Fibroblast of skin of left biceps (primary cell): ENCODE measurements at places on chromosomes 11 and 22.

GRCh38 chr22:35921044-35921443 is 107.6 kb downstream of the RBFOX2 start:
- no peak for DNase-seq

DNA sequence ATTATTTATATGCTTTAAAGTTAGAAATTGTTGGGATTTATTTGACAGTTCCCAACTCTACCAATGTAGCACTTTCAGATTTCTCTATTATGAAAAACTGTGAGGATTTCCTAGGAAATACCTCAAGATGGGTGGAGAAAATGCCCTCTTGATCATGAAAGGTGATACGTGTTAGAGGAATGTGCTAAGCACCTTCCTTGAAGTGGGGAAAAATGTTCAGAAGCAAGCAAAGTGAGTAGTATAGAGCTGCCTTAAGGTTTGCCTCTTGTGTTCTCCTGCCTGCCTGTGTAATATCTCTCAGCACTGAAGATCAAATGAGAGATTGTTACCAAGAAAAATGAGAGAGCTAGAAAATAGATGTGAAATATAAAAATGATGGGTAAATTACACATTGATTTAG is 58.2 kb downstream of the YAP1 start:
- no peak for DNase-seq

GRCh38 chr22:27740202-27740748 is 61.3 kb downstream of the MN1 start:
- no peak for DNase-seq

GRCh38 chr11:86865436-86865835 is 65.1 kb downstream of the PRSS23 start:
- no peak for DNase-seq

- DNase-seq = peak; percentile 44
Measured at GRCh38 chr22:36856121-36856791, 4.5 kb upstream of the NCF4 start.

DNA sequence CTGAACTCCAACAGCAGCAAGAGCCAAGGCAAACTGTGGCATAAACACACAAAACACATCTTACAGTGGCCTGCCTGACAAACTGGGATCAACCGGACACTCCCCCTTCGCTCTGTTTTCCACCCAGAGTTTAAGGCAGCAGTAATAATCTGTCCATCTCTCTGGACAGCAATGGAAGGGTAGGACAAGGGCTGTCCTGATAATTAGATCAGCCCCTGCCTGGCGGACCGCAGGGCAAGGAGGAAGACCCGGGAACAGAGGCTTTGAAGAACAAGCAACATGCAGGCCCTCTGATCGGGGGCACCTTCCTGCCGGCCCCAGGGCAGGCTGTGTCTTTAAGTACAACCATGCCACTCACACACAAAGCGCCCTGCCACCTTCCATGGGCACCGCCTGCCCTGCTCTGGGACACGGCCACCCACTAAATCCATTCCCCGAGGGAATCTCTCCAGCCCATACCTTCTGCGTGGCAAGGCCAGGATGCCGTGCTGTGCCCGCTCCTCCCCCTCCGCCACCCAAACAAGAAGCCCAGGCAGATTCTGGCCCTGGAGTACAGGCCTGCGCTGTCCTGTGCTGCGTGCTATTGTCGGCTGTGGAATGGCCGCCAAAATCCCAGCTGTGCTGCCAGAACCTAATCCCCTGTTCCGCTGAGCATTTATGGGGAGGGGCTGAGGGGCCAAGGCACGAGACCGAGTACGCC is 38.8 kb downstream of the NUMA1 start:
- no peak for DNase-seq

DNA sequence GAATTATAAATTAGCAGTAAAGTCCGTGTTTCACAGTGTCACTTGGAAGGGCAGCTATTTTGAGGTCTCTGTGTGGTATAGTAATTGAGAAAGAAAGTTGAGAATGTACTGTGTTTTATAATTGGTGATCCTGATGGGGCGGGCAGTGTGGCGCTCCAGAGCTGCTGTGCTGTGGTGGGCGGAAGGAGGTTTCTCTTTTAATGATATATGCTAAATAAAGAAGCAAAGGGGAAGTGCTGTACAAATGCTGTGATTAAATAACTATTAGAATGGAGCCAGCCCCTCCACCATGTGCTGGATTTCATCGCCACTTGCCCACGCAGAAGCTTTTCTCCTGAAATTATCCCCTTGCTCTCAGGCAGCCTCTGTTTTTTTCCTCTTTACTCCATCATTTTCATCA is 24.6 kb downstream of the ATXN10 start:
- no peak for DNase-seq

DNA sequence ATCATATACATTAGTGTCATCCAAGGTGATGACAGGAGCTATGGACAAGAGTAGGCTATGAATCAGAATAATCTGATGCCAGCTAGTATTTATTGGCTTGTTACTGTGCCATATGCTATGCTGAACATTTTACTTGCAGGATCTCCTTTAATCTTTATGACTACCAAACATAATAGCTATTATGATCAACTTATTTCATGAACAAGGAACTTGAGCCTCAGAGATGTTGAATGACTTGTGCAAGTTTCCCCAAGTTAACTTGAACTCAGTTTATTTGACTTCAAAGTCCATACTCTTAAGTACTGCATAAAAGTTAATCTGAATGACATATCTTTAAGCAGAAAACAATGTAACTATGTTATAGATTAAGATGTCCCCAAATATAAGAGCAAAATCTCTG is 178.8 kb upstream of the ARHGAP20 start:
- no peak for DNase-seq

DNA sequence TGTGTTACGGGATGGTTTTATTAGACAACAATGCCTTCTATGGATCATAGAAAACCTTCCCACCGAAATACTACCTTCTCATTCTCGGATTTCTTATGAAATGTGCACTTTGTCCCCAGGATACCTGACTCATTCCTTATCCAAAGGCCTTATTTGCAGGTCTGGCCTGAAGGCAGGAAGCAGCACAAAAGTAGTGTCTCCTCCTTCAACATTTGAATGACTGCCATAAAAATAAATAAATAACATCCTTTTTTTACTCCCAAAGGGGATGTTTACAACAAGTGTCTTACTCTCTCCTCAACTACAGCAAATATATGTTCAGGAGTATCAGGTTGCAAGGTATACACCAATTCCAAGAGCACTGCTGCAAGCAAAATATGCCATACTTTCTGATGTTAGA is 41.6 kb upstream of the PAK1 start:
- no peak for DNase-seq

DNA sequence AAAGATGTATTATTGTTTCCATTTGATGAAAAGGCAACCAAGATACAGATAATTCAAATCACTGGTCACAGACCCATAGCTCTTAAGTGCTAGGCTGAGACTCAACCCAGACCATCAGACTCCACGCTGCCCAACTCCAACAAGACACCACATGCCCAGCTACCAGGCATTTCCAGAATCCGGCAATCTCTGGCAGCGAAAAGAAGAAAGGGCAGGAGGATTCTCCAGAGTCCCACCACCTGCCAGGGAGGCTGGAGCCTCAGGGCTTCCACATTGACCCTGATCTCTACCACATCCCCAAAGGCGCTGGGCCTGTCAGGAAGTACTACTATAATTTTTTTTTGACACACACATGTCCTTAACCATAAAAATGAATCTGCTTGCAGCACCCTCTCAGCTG is 61.4 kb upstream of the ARFGAP3 start:
- DNase-seq = no peak
